ENCODE measurements at places on chromosomes 4 and X.

DNA sequence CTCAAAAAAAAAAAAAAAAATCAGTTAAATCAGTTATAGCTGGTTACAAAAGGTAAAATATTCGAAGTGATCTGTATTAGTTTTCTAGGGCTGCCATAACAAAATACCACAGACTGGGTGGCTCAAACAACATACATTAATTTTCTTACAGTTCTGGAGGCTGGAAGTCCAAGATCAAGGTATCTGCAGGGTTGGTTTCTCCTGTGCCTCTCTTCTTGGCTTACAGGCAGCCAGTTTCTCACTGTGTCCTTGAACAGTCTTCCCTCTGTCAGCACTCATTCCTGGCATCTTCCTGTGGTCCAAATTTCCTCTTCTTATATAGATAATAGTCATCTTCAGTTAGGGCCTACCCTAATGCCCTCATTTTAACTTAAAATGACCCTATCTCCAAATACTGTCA, 239.9 kb downstream of the MGST2 start:
- peaks cover 9% of the 10 kb centered on the region for H3K36me3 ChIP-seq
- H3K27ac ChIP-seq: no peak overlapping the region
- H3K4me1 ChIP-seq: peaks cover 40% of the 10 kb centered on the region
- no peak for DNase-seq
- peaks cover 2% of the 10 kb centered on the region for H3K27me3 ChIP-seq

DNA sequence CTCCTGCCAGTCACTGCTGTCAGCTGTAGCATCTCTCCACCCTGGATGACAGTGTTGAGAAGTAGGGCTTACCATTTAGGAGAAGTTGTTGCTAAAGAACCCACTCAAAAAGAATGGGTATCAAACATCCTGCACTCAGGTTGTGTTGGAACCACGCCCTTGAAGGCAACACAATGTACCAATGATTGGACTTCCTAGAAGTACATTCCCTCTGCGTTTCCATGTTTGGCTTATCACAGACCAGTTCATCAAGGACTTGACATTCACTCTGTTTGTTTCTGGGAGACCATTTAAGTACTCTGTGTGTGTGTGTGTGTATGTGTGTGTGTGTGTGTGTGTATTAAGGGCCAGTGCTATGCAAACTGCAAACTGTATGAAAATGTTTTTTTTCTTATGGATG, 200.6 kb upstream of the GATB start:
- peaks cover 51% of the 10 kb centered on the region for H3K4me1 ChIP-seq
- H3K27ac ChIP-seq: no peak overlapping the region

- H3K27ac ChIP-seq: no peak overlapping the region
- no peak overlapping the region for H3K4me3 ChIP-seq
- H3K36me3 ChIP-seq: peaks cover 7% of the 10 kb centered on the region
- peaks cover 32% of the 10 kb centered on the region for H3K4me1 ChIP-seq
- DNase-seq: no peak
- peaks cover 3% of the 10 kb centered on the region for H3K27me3 ChIP-seq
Observed at GRCh38 chr4:88736264-88736663, 38.6 kb upstream of the NAP1L5 start.

DNA sequence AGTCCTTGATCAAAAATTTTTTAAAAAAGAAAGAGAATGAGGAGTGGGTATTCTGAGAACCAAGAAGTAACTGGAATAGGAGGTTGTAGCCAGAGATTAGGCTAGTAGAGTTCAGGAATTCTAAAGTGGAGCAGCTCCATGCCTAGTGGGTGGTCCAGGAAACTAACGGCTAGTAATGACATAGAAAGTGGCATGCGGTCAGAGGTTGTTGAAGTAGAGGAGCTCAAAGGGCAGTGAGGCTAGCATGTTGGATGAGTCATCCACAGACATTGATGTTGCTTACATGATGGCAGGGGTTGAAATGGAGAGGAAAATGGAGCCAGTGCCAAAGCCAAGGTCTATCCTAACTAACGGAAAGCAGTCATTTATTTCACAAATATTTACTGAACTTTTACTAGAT, 42.1 kb downstream of the TEX13B start:
- no peaks in the 10 kb centered on the region for H3K27me3 ChIP-seq
- H3K27ac ChIP-seq: no peak overlapping the region
- no peaks in the 10 kb centered on the region for H3K4me1 ChIP-seq

DNA sequence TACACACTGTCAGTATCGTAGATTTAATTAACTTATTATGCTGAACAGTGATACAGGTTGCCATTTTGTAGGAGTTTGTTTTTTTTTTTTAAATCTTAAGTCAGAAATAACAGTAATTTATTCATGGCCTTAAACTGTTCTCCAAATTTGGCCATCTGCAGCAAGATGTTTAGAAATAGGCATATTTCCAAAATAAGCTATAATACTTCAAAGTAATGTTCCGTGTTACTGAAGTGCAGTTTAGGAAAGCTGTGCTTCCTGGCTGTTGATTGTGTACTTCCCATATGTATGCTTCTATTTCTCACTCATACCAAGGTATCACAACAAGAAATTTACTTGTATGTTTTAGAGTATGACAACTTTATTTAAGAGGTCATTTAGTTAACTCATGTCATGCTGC, 28.9 kb downstream of the CPEB2 start:
- H3K4me1 ChIP-seq: peaks cover 77% of the 10 kb centered on the region
- no peak for DNase-seq
- H3K27ac ChIP-seq: peak overlapping the region; percentile 55
- no peak overlapping the region for H3K4me3 ChIP-seq
- H3K27me3 ChIP-seq: peaks cover 1% of the 10 kb centered on the region

DNA sequence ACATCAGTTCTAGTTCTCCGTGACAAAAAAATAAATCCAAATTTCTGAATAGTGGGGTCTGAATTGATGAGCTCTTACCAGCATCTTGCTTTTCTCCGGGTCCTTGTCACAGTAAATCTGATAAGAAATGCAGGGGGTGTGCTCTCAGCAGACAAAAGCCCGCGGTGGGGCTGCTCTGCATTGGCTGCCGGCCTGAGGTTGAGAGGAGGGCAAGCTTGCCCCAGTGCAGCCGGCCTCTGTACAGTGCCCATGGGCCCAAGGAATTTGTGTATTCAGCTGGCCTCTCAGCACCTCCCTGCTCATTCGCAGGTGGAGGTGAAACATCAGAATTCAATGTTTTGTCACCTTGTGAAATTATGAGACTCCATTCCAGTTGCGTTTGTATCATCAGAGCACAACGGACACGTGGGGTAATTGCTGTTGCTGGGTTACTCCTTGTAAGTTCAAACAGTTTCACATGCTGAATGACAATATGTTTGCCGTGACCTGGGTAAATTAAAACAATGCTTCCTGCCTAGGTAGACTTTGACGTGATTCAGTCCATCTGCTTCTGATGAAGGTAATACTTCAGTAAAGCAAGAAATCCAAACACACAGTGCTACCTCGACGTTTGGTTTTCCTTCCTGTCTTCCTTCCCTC, 596.4 kb downstream of the MID1IP1 start:
- H3K27me3 ChIP-seq: no peaks in the 10 kb centered on the region
- no peaks in the 10 kb centered on the region for H3K36me3 ChIP-seq
- no peak overlapping the region for H3K4me3 ChIP-seq
- H3K4me1 ChIP-seq: no peaks in the 10 kb centered on the region
- H3K27ac ChIP-seq: no peak overlapping the region

- H3K36me3 ChIP-seq: no peaks in the 10 kb centered on the region
- no peak for DNase-seq
- H3K4me1 ChIP-seq: no peaks in the 10 kb centered on the region
- H3K27me3 ChIP-seq: no peaks in the 10 kb centered on the region
Observed at GRCh38 chr4:65656008-65656407, 14.3 kb downstream of the EPHA5 start.

GRCh38 chr4:180203349-180203748, 2039.9 kb upstream of the TENM3 start:
- no peaks in the 10 kb centered on the region for H3K27me3 ChIP-seq
- no peak overlapping the region for H3K4me3 ChIP-seq
- no peaks in the 10 kb centered on the region for H3K4me1 ChIP-seq
- H3K27ac ChIP-seq: no peak overlapping the region

DNA sequence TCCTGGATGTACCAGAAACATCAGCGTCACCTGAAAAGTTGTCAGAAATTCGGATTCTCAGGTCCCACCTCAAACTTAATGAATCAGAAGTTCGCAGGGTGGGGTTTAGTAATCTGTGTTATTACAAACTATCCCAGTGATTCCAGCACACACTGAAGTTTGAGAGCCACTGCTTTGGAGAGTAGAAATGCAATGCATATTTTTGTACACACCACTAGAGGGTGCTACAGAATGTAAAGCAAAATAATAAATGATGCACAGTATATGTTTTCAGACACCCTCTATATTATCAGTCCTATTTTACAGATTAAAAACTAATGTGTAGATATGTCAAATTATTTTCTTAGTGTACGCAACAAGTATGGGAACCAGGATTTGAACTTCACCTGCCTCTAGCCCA, 2.4 kb upstream of the MORF4L2 start:
- H3K27ac ChIP-seq: no peak overlapping the region
- peak; percentile 25 for DNase-seq
- H3K4me3 ChIP-seq: no peak overlapping the region
- H3K27me3 ChIP-seq: no peaks in the 10 kb centered on the region
- H3K36me3 ChIP-seq: peaks cover 17% of the 10 kb centered on the region

- peak overlapping the region; percentile 73 for H3K27ac ChIP-seq
- DNase-seq: peak; percentile 16
- peaks cover 10% of the 10 kb centered on the region for H3K36me3 ChIP-seq
- no peak overlapping the region for H3K4me3 ChIP-seq
Observed at GRCh38 chrX:63664083-63664482, 120.9 kb downstream of the ARHGEF9 start.

- no peaks in the 10 kb centered on the region for H3K27me3 ChIP-seq
- no peaks in the 10 kb centered on the region for H3K36me3 ChIP-seq
- peaks cover 80% of the 10 kb centered on the region for H3K4me1 ChIP-seq
- no peak for DNase-seq
Observed at GRCh38 chr4:118983831-118984230, 95.2 kb downstream of the SYNPO2 start.

GRCh38 chr4:16212138-16212782, 14.0 kb downstream of the TAPT1 start:
- no peak overlapping the region for H3K4me3 ChIP-seq
- no peak for DNase-seq
- no peaks in the 10 kb centered on the region for H3K36me3 ChIP-seq
- H3K4me1 ChIP-seq: peaks cover 4% of the 10 kb centered on the region

GRCh38 chr4:5144384-5144783, 93.1 kb downstream of the STK32B start:
- no peaks in the 10 kb centered on the region for H3K4me1 ChIP-seq
- H3K27me3 ChIP-seq: peaks cover 2% of the 10 kb centered on the region
- no peaks in the 10 kb centered on the region for H3K36me3 ChIP-seq
- no peak overlapping the region for H3K27ac ChIP-seq
- H3K4me3 ChIP-seq: no peak overlapping the region

- peaks cover 17% of the 10 kb centered on the region for H3K4me1 ChIP-seq
- H3K4me3 ChIP-seq: no peak overlapping the region
- H3K36me3 ChIP-seq: no peaks in the 10 kb centered on the region
- no peak for DNase-seq
- H3K27me3 ChIP-seq: peaks cover 3% of the 10 kb centered on the region
Observed at GRCh38 chr4:107391630-107392028, 328.4 kb downstream of the PAPSS1 start.

- H3K4me1 ChIP-seq: peaks cover 33% of the 10 kb centered on the region
- no peak for DNase-seq
- H3K27me3 ChIP-seq: no peaks in the 10 kb centered on the region
Observed at GRCh38 chr4:15712214-15712613, 9.3 kb downstream of the BST1 start.

DNA sequence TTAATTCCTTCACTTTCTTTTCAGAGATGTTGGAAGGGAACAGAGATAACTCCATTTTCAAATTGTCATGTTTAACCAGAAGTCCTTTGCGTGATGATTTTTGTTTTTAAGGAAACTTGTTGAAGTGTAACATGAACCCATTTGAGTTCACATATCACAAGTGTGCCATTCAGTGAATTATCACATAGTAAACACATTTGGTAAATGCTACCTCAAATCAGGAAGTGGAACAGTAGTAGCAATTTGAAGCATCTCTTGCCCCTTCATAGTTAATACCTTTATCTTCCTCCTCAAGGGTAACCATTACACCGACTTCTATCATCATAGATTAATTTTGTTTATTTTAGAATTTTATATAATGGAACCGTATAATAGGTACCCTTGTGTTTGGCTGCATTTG, 35.8 kb downstream of the KDM6A start:
- no peak overlapping the region for H3K27ac ChIP-seq
- DNase-seq: no peak
- peaks cover 34% of the 10 kb centered on the region for H3K4me1 ChIP-seq
- H3K36me3 ChIP-seq: no peaks in the 10 kb centered on the region
- no peak overlapping the region for H3K4me3 ChIP-seq

GRCh38 chr4:66178906-66179305, 508.6 kb upstream of the EPHA5 start:
- H3K4me3 ChIP-seq: peak overlapping the region; percentile 31
- no peaks in the 10 kb centered on the region for H3K27me3 ChIP-seq
- no peak for DNase-seq
- peak overlapping the region; percentile 55 for H3K27ac ChIP-seq

DNA sequence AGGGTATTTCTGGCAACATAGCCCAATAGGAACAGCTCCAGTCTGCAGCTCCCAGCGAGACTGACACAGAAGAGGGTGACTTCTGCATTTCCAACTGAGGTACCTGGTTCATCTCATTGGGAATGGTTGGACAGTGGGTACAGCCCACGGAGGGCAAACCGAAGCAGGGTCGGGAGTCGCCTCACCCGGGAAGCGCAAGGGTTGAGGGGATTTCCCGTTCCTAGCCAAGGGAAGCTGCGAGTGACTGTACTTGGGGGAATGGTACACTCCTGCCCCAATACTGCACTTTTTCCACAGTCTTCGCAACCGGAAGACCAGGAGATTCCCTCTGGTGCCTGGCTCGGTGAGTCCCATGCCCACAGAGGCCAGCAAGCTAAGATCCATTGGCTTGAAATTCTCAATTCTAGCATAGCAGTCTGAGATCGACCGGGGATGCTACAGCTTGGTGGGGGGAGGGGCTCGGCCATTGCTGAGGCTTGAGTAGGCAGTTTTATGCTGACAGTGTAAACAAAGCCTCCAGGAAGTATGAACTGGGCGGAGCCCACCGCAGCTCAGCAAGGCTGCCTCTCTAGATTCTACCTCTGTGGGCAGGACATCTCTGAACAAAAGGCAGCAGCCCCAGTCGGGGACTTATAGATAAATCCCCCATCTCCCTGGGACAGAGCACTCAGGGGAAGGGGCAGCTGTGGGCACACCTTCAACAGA, 14.0 kb upstream of the ADAD1 start:
- DNase-seq: no peak
- H3K27ac ChIP-seq: no peak overlapping the region
- no peaks in the 10 kb centered on the region for H3K27me3 ChIP-seq
- H3K4me1 ChIP-seq: no peaks in the 10 kb centered on the region
- H3K36me3 ChIP-seq: 0 out of 2 replicates have a peak, but pooled peaks cover 6% of the 10 kb centered on the region

GRCh38 chr4:5503336-5503936, 204.9 kb downstream of the EVC2 start:
- H3K27me3 ChIP-seq: no peaks in the 10 kb centered on the region
- H3K27ac ChIP-seq: no peak overlapping the region
- DNase-seq: no peak
- H3K4me3 ChIP-seq: no peak overlapping the region

- peaks cover 3% of the 10 kb centered on the region for H3K27me3 ChIP-seq
- no peaks in the 10 kb centered on the region for H3K4me1 ChIP-seq
- H3K36me3 ChIP-seq: peaks cover 8% of the 10 kb centered on the region
- DNase-seq: no peak
- H3K4me3 ChIP-seq: no peak overlapping the region
Observed at GRCh38 chr4:6115746-6116586, 84.4 kb downstream of the JAKMIP1 start.

All from HFFc6 (cell line).